Breast epithelium (tissue), 4 donors: ENCODE measurements at places on chromosomes 6 and 20. TPM values are rescaled to one million over a fixed set of nuclear protein-coding genes. Genes with fewer than 3 reads are reported as not detected.

DNA sequence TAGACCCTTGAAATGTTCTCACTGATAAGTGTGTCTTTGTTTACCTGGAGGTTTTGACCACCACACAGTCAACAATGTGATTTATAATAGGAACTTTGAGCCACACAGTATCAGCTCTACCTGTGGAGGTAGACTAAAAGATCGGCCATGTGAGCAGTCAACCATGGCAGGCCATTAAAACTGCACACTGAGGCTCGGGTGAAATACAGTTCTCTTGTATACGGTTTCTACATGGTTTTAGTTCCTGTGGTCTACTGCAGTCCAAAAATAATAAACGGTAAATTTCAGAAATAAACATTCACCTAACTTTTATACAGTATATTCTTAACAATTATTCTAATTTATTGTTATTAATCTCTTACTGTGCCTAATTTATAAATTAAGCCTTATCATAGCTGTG lies 47.2 kb downstream of the TRIM38 start:
- no peak for DNase-seq

DNA sequence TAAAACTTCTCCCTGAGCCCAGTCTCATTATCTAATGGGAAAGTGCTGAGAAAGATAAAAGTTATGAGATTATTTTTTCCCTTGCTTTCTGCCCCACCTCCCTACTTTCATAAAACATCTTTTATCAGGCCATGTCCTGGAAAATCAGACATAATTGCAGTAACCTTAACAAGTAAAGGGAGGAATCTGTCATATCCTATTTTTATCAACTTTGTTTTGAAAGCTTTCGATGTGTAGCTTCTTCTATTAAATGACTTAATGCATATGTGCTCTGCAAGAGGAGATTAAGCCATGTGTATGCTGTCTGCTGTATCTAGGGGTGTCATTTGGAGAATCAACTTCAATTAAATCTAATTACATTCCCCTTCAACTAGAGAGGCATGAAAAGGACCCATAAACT lies 408.9 kb downstream of the CBLN4 start:
- no peak for DNase-seq

Gene PLAGL1
- total RNA-seq: 21.4 TPM

Gene ERVFRD-1
- total RNA-seq: not detected

GRCh38 chr6:105911106-105911629 lies 175.0 kb upstream of the PRDM1 start:
- no peak for DNase-seq
